LHCN-M2 (cell line): ENCODE measurements at places on chromosomes 5 and 9.
A peak's percentile ranks its signal among the peaks of the same experiment; 100 is the strongest.

GRCh38 chr5:53969176-53969730 lies 341.1 kb downstream of the ARL15 start:
- no peak for DNase-seq

DNA sequence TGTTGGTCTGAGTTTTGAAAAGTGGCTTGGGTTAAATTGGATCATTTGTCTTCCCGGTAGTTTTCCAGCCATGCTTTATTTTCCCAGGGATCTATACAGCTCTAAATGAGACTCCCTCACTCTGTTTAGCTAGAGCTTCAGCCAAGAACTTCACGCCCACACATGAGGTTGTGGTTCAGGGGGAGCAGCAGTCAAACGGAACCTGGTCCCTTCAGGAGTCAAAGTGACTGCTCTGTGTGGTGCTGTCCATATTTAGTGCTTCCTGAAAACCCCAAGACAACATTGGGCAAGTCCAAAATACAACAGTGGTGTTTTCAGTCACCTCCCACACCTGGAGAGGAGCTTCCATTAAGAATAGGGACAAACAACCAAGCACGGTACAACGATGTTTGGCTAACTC lies 90.5 kb downstream of the ANKH start:
- no peak for DNase-seq

GRCh38 chr9:123945532-123945931 lies 15.6 kb upstream of the DENND1A start:
- DNase-seq, result no peak

- no peak for DNase-seq
These were observed 130.3 kb downstream of the NSG2 start for GRCh38 chr5:174175716-174176268.

DNA sequence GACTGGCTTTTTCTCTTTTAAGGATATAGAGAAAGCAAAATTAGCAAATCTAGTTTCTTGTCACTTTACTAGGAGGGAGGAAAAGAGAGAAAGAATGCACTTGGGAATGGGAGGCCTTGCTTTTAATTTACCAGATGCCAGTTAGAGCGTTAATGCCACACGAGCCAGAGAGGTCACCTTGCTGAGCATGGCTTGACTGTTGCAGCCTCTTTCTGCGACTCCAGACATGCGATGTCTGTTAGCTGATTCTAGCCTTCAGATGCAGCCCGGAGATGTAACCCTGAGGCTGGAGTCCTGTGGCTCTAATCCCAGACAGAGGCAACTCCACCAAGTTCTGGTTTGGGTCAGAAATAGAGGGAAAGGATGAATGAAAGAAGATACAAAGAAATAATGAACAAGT lies 152.5 kb downstream of the TRIO start:
- no peak for DNase-seq

GRCh38 chr5:83512061-83512745 lies 40.7 kb downstream of the VCAN start:
- peak; percentile 58 for DNase-seq

GRCh38 chr5:42252306-42252705 lies 170.9 kb upstream of the GHR start:
- no peak for DNase-seq
